ENCODE measurements at places on chromosomes 2 and 18.

GRCh38 chr2:95010718-95011117 lies 14.8 kb upstream of the MAL start:
- DNase-seq = no peak

DNA sequence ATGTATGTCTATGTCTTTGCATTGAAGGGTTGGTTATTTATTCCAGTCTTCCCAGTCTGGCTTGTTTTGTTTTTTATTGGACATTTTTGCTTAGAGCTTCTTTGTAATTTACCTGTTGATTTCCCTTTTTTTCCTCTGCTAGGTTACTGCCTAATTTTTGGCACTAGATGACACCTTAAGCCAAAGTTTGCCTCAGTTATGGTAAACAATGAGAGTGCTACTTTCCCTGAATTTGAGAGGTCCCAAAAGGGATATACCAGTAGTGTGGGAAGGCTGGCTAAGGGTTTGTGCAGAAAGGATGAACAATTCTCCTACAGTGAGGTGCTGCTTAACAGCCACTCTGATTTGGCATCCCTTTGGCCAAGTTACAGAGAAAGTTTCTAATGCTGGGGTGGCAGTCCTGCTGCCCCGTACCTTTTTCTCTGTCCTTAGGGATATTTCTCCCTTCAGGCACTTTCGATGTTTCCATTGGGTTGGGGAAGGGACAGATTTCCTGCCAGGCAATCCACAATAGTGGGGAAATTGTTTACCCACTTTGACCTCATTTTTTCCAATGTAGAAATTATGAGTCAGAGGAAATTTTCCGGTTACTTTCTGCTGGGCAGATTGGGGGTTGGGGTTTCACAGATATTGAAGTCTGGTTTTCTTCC lies 354.9 kb downstream of the PTPRM start:
- DNase-seq = peak; percentile 44

DNA sequence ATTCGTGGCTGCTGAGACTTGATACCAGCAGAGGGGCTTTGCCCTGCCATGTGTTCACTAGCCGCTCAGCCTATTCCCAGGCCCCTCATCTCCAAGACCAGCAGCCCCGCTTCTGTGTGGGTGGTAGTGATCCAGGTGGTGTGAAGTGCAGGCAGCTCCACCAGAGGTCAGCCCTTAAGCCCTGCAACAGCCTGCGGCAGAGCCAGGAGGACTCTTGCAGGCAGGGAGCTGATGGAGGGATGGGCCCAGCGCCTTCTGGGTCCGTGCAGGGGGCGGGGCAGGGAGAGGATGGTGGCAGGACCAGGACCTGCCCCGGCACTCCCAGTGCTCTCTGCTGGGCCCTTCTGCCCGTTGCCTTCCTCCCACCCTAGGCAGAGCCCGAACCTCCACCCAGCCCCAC lies 162.0 kb downstream of the SH3BP4 start:
- no peak for DNase-seq

- no peak for DNase-seq
These were observed 3.7 kb upstream of the TMEM214 start for GRCh38 chr2:27029051-27029450.

- no peak for DNase-seq
These were observed 345.5 kb downstream of the ERBB4 start for GRCh38 chr2:212193056-212193455.

- no peak for DNase-seq
These were observed 65.4 kb upstream of the ACAA2 start for GRCh38 chr18:49878567-49879270.

GRCh38 chr2:224377751-224378700 lies 23.9 kb downstream of the FAM124B start:
- no peak for DNase-seq

DNA sequence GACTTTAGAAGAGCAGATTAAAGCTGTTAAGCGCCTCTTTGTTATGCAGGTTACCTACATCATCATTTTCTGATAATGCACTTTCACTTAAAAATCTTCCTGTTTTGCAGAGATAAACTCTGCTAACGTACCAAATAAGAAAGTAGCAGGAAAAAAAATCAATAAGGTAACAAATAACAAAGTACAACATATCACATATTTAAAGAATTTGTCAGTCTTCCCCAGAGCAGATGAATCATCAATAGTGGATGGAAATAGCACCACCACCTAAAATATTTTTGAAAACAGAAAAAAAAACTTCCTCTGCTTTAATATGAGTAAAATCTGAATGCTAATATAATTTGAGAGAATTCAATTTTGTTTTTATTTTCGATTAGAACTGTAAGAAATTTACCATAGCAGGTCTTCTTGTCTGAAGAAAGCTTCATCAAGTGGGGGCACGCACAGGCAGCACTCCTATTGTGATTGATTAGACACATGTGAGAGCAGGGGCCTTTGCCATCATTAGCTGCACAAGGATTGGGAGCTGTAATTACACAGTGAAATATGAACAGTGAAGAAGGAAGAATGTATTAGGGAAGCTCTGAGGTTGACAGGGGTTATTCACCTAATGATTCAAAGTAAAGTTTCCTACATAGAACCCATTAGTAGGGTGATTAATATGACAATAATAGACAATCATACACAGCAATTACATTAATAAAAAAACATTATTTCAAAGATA lies 1279.4 kb downstream of the LRP1B start:
- no peak for DNase-seq

DNA sequence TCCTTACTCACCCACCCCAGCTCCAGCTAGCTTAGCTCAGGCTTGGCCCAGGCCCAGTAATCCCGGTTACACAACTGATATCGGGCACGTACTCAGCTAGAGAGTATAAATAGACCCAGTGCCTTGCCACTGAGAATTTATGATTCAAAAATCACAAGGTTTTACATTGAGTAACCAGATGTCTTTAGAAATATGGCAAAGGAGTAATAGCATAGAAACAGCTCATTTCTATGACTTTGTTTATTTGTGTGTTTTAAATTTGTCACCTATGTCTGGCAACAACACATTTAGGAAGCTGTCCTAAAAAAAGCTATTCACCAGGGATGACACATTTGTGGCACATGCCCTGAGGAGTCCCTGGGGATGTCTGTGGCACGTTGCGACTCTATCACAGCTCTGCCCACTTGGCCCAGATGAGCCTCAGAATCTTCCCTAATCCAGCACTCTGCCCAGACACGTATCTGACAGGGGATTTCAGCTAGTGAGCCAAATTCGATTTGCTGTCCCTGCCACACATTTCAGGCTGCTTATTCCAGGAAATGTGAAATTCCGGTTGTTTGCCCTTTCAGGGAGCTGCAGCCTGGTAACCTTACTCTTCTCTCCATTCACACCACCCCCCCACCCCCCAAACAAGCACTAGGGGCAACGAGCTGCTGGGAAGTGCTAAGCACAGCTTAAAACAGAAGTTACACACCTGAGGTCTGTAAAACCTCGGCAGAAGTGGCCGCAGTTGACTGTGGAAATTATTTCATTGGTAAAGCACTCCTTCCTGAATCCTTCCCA lies 85.4 kb upstream of the ZCCHC2 start:
- DNase-seq = peak; percentile 42

- no peak for DNase-seq
These were observed 37.7 kb upstream of the CNGA3 start for GRCh38 chr2:98308532-98308931.

- peak; percentile 37 for DNase-seq
These were observed 28.0 kb downstream of the GCG start for GRCh38 chr2:162123806-162124758.

DNA sequence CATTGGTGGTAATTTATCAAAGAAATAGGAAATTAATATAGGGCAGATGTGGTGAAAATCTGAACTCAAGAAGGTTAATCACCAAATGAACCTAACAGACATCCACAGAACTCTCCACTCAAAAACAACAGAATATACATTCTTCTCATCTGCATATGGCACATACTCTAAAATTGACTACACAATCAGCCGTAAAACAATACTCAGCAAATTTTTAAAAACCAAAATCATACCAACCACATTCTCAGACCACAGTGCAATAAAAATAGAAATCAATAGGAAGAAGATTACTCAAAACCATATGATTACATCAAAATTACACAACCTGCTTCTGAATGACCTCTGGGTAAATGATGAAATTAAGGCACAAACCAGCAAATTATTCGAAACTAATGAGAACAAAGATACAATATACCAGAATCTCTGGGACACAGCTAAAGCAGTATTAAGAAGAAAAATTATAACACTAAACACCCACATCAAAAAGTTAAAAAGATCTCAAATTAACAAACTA lies 31.0 kb downstream of the RBM43 start:
- no peak for DNase-seq

- DNase-seq = no peak
These were observed 88.3 kb upstream of the SNTG2 start for GRCh38 chr2:862355-862687.

DNA sequence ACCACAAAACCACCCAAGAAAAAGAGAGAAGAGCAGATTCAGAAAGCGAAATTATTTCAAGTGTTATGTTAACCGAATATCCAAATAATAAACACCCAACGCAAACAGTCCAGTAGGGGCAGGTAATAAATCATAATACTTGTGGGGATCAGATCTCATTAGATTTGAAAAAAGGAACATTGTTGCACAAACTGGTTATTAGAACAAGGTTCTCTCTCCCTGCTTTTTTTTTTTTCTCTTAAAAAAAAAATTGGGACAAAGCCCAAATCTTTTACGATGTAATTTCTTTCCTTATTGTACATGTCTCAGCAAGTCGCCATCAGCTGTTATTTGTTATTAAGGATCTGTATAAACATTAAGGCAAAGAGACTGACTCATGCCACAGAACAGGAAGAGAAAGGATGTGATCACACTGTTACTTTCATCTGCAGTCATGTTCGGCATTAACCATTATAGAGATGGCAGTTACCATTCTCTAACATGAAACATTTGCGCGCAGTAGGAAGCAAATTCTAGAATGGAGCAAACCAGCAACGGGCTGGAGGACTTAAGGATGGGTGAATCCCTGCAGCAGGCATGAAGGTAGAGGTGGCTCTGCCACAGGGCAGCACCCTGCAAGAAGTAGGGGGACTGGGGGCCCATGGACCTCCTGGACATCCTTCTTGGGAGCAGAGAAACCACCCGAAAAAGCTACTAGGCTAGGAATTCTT lies 42.0 kb downstream of the EPHA4 start:
- peak; percentile 70 for DNase-seq

DNA sequence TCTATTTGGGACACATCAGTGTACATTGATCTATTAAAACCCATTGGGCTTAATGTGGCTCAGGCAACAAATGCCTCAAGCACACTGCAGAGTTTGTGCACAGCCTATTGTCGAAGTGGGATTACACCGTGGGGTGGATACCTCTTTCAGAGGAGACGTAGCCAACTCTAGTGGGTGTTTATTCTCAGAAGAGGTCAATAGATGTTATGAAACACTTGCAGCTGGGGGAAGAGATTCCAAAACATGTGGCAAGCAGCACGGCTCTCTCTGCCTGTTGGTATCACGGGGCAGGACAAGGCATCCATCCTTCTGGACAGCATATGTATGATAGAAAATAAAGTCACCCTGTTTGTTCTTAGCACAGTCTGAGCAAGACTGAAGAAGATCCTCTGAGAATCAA lies 121.4 kb upstream of the COPS8 start:
- peak; percentile 53 for DNase-seq

Measured in fibroblast of the conjunctiva (primary cell).